ENCODE measurements at places on chromosomes 12 and 14.
A peak's percentile ranks its signal among the peaks of the same experiment; 100 is the strongest.

DNA sequence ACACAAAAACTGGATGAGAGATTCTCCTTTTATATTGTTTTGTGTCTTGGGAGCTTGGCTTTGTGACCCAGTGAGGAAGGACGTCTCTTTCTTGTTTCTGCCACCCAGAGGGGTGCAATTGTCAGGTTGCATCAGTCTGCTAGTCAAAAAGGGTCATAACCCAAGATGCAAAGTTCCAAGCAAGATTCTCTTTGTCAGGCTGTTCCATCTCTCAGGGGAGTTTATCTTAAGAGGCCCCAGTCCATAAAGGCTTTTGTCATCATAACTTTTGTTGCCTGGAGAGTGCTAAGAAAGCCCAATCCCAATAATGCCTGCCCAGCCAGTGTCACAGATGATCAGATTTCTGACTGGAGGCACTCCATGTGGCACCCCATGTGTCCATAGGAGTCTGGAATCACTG is 444.9 kb downstream of the TRHDE start:
- DNase-seq = no peak

GRCh38 chr12:79954037-79954610 is 19.2 kb upstream of the PPP1R12A start:
- DNase-seq = no peak

GRCh38 chr14:63157195-63157594 is 47.0 kb upstream of the RHOJ start:
- no peak for DNase-seq

GRCh38 chr12:44076871-44077270 is 241.0 kb downstream of the TMEM117 start:
- DNase-seq = no peak

- no peak for DNase-seq
Measured at GRCh38 chr14:34997762-34998161, 15.0 kb downstream of the SRP54 start.

- DNase-seq = peak; percentile 72
Measured at GRCh38 chr12:630656-631632, 32.3 kb downstream of the NINJ2 start.

DNA sequence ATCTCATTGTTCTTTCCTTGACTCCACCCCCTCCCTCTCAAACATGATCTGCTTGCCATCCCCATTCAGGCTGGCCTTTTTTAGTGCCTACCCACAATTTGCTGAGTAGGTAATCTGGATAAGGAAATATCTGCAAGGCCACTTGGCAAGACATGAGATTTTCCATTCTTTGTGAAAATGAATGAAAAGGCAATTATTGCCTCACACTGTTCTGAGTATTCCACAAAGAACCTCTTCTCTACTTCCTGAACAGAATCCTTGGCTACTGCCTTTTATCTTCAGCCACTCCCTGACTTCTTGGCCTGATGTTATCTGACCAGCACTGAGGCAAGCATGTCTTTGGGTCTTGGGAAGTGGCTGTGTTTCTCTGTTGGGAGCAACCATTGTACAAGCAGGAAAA is 263.2 kb upstream of the ATP2B1 start:
- DNase-seq = no peak

DNA sequence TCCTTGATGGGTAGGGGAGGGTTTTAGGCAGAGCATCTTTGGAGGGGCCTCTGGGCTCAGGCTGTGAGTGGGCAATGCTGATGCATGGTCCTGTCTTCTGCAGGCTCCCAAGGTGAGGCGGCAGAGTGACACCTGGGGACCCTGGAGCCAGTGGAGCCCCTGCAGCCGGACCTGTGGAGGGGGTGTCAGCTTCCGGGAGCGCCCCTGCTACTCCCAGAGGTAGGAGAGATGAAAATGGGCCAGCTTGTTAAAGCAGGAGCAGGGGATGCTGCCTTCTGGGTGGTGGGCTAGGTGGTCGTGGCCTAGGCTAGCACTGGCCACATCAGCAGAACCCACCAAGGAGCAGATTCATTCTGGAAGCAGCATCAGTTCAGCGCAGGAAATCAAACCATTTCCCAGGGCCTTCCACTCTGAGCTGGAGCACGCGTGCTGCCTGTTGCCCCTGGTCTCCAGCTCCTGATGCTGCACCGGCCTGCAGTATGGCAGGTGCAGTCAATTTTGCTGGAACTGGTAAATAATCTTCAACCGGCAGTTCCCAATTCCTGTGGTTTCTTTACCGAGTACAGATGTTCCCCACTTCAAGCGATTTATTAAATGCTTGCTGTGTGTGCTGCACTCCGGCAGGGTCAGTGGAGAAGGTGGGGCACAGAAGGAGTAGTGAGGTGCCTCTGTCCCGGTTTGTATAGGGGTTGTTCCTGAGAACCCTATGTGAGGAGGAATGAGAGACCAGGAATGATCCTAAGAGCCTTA is 7.4 kb downstream of the PAPLN start:
- DNase-seq = no peak

DNA sequence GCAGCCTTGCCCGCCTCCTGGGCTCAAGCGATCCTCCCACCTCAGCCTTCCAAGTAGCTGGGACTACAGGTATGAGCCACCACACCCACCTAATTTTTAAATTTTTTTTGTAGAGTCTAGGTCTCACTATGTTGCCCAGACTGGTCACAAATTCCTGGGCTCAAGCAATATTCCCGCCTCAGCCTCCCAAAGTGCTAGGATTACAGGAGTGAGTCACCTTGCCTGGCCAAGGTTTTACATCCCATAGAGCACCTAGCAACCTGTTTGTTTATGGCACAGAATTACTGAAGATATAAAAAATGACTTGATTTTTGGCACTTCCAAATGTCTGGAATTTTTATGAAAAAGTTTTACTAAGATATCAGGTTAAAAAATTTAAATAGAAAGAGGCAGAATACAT is 16.5 kb downstream of the MYO1A start:
- DNase-seq = no peak

GRCh38 chr14:22300646-22301045 is 288.4 kb downstream of the DAD1 start:
- DNase-seq = no peak
